ENCODE measurements at places on chromosomes 1 and 21. TPM values are rescaled to one million over a fixed set of nuclear protein-coding genes. Genes with fewer than 3 reads are reported as not detected.

Gene NFASC
- under 0.01 TPM for total RNA-seq

Gene OR14K1
- total RNA-seq, result not detected

Gene USH2A
- total RNA-seq, result not detected

Gene ADAMTS5
- 1.4 TPM for total RNA-seq

Gene SPATA45
- total RNA-seq, result not detected

Gene SH2D1B
- 0.13 TPM for total RNA-seq

Data from dermis microvascular lymphatic vessel endothelial cell (primary cell).